NCI-H226 (cell line): ENCODE measurements at places on chromosomes 7 and 10.
A peak's percentile ranks its signal among the peaks of the same experiment; 100 is the strongest.

- no peak for DNase-seq
Observed at GRCh38 chr7:11182736-11183135, 209.1 kb downstream of the PHF14 start.

DNA sequence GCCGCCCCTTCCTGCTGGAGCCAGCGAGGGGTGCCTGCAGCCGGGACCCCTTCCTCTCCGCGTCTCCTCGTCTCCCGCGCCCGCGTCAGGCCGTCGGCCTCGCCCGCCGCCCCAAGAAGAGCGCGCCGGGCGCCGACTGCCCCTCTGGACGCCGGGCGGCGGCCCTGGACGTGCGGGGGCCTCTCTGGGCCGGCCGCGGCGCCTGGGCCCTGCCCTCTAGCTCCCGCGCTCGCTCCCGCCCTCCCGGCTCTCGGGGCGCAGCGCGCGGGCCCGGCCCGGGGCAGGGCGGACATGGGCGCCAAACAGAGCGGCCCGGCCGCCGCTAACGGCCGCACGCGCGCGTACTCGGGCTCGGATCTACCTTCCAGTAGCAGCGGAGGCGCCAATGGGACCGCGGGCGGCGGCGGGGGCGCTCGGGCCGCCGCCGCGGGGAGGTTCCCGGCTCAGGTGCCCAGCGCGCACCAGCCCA, 704 bp downstream of the ZNRF2 start:
- DNase-seq, result peak; percentile 53

DNA sequence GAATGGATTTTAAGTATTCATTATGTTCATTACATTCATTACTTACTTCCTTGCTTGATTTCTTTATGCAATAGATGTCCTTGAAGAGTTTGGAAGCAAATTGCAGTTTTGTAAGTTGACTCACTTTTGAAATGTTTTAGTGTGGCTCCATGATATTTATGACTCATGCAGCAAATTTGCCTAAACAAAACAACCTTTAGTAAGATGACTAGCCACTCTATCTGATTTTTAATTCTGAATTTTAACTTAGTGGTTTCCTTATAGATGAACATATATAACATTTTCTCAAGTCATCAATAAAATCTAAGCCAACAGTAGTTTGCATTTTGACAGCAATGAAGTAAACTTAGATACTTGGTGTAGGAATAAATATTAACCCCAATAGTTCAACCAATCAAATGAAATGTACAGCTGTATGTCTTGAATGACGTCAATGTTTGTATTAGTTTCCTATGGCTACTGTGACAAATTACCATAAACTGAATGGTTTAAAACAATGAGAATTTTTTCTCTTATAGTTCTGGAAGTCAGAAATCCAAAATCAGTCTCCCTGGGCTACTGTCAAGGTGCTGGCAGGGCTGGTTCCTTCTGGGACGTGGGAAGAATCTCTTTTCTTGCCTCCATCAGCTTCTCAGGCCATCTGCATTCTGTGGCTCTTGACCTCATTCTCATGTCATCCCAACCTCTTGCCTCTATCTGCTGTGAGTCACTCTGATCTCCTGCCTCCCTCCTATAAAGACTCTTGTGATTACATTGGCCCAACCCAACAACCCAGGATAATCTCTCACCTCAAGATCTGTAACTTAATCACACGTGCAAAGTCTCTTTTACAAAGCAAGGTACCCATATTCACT, 73.4 kb downstream of the AHR start:
- peak; percentile 100 for DNase-seq

DNA sequence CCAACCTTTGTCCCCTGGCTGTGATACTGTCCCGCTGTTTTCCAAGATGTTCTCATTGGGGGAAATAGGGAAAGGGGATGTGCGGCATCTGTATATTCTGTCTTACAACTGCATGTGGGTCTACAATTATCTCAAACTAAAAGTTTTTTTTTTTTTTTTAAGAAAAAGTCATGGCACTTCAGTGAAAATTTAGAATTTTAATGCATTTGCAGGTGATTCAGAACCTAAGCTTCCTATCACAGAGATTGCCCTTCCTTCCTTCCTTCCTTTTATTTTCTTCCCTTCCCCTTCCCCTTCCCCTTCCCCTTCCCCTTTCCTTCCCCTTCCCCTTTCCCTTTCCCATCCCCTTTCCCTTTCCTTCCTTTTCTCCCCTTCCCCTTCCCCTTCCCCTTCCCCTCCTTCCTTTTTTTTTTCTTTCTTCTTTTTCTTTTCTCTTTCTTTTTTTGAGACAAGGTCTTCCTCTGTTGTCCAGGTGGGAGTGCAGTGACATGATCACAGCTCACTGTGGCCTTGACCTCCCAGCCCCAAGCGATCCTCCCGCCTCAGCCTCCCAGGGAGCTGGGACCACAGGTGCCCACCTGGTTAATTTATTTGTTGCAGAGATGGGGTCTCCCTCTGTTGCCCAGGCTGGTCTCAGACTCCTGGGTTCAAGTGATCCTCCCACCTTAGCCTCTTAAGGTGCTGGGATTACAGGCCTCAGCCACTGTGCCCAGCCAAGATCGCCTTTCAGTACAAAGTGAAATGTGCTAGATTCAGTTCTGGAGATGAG, 32.0 kb downstream of the JAKMIP3 start:
- no peak for DNase-seq

- no peak for DNase-seq
Observed at GRCh38 chr7:157515342-157516041, 178.7 kb downstream of the DNAJB6 start.
